ENCODE measurements at places on chromosomes 4 and X.

- no peak for DNase-seq
Measured at GRCh38 chr4:13262816-13263215, 221.3 kb downstream of the RAB28 start.

DNA sequence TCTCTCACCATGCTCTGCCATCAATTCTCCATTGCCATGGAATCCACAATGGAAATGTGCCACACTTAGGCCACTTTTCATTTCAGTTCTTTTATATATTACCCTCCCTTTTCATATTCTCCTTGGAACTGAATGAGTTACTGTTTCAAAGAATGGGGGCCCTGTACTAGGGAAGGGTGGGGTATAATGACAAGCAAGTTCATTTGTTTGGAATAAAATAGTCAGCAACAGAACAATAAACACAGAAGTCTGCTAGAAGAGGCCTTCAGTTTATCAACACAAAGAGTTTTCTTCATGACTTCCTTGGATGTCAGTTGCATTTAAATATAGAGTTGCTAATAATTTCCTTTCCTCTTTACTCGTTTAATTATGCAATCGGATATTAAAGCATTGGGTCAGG, 478.3 kb upstream of the FTHL17 start:
- DNase-seq = no peak

- no peak for DNase-seq
Measured at GRCh38 chrX:153537526-153538295, 20.3 kb downstream of the ATP2B3 start.

DNA sequence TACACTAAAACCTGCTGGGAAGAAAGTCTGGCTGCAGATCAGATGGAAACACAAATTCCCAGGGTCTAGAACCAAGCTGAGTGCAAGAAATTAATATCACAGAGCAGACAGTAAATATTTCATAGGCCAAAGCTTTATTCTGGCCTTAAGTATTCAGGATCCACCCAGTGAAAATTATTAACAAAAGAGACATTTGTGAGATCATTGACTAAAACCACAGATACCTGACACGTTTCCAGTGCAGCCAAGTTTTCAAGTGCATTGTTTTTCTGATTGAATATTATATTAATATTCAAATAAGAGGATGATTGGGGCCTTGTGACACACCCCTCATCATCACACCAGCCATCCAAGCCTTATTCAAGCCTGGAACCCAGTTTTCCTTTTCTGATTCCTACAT, 10.3 kb downstream of the ELOVL6 start:
- DNase-seq = no peak

DNA sequence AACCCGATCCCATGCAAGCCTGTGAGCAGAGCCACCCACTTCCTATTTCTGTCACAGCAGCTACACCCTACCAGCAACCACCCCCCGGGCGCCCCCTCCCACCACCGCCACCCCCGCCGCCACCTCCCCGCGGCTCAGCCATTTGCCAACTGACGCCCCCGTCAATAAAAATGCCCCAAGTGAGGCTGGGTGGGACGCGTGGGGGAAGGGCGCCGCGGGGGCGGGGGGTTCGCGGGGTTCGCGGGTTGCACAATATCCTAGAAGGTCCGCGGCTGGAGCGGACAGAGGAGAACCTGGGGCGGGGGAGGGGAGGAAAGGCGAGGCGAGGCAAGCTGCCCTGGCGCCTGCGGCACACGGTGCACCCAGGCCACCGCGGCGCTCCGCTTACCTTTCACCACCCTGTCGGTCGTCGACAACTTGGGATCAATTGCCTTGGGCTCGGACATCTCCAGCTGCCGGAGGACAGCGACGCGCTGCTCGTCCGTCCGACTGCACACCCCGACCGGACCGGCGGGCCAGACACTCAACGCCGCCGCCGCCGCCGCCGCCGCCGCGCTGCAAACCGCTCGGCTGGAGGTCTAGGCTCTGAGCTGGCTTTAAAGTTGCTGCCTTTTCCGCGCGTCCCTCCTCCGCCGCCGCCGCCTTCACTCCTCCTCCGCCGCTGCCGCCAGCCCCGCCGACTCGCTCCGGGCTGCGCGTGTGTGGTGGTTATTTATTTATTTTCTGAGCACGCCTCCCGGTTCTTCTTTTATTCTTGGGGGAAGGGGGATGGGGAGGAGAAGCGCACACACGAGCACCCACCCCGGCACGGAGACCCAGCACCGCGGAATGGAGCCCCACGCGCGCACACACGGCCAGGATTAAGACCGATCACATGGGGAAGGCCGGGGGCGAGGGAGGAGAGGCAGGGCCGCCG, 717 bp downstream of the PPP3CA start:
- peak; percentile 74 for DNase-seq

- DNase-seq = peak; percentile 93
Measured at GRCh38 chr4:86032476-86033022, 327.3 kb downstream of the MAPK10 start.

DNA sequence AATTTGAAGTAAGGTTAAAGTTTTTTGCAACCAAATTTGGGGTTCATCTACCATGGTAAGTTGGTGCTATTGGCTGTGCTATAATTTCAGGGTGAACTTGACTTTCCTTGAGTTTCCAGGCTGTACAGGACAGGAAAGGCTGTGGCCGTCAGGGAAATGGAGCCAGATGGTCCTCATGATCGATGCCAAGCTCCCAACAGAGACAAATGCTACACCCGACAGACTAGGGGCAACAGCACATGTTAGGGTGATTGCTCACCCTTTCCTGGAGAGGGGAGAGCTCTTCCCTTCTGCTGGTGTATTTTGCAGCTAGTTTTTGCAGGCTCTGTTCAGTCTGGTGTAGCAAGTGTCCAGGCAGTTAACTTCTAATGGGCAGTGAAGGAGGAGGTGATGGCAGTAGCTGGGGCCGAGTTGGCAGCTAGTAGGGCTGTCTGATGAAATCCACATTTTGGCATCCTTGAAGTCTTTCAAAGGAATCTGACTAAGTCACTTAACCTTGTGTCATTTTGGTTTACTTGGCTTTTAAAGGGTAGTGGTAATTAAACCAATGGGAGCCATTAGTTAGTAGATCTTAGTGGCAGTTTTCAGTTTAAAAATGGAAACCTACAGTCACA, 47.8 kb downstream of the GAB1 start:
- DNase-seq = no peak

- DNase-seq = peak; percentile 79
Measured at GRCh38 chrX:54640736-54641135, 110.7 kb downstream of the GNL3L start.

GRCh38 chr4:112521123-112522023, 5.4 kb upstream of the NEUROG2 start:
- DNase-seq = no peak

DNA sequence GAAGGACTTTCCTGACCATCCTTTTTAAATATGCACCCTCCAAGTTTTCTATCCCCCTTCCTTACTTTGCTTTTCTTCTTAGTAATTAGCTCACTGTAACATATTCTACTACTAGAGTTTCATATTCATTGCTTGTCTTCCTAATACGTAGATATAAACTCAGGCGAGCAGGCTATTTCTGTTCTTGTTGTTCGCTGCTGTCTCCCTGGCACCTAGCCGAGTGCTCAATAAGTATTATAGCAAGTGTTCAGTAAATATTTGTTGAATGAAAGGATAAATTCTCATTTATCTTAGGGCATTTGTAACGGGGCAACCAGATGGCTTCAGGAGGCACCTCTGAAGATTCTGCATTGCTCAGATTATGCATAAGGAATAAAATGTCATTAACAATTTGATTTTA, 6.8 kb upstream of the RHOH start:
- no peak for DNase-seq

DNA sequence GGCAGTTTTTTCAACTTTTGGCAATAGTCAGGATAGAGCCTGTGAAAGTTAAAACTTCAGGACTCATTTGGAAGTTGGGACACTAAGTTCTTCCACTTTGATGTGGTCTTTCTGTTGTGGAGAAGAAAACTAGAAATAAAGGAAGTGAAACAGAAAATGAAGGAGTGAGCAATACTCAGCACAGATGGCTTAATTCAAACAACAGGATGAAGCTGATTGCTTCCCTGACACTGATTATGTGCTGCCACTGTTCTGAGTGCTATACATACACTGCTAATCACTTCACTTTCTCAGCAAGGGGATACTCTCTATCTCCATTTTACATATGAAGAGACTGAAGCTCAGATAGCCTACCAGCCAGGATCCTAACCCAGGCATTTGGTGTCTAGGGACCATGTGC, 235.1 kb upstream of the CPEB2 start:
- DNase-seq = no peak

DNA sequence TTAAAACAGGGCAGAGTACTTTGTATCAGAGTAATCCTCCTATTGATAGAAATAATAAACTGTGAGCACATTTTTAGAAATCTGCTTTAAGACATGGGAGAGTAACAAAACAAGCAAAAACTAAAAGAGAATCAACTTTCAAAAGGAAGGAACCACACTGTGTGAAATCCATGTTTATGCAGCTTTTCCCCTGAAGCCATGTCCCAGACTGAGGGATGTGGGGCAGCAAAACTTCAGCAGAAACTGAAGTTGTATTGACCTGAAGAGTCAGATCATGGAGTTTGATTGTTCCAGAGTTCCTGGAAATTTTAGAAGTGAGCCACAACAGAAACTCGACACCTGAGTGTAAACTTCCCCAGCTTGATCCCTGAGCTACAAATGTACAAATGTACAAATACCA, 53.2 kb downstream of the COMMD8 start:
- DNase-seq = peak; percentile 34

- DNase-seq = peak; percentile 15
Measured at GRCh38 chrX:153494061-153494460, 719 bp upstream of the BGN start.

- DNase-seq = peak; percentile 82
Measured at GRCh38 chr4:74320559-74321118, 12.4 kb downstream of the EPGN start.

DNA sequence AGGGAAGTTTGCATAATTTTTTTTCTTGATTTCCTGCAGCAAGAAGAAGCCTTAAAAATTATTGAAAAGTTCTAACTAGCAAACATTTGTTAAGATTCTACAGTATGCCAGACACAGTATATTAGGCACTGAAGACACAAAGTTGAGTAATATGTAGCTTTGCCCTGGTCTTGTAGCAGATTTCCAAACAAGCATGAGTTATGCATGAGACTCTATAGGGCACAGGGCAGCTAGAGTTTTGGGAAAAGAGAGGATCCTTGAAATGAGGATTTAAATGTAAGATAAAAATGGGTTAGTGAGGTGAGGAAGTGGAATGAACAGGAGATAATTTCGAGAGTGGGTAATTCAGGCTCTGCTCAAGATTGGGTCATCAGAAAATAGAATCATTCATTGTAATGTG, 8.6 kb upstream of the GPRIN3 start:
- DNase-seq = no peak

DNA sequence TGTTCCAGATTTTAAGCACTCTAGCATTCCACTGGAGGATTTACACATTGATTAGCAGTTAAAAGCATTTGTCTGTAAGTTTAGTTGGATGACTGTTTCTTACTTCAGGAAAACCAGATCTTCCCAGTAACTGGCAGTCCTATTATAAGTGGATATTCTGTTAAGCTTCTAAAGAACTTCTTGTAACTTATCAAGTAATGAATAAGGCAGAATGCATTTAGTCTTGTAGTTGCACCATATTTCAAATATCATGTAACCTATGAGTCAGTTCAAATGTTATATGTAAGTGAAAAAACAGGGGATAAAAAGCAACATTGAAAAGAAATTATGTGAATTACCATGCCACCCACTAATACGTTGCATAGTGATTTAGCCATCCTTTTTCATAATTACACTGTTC, 30.2 kb upstream of the TENM3 start:
- DNase-seq = peak; percentile 60

GRCh38 chr4:56414135-56414670, 21.2 kb downstream of the PPAT start:
- DNase-seq = peak; percentile 17

- peak; percentile 39 for DNase-seq
Measured at GRCh38 chrX:130915302-130915701, 12.3 kb upstream of the ENOX2 start.

- no peak for DNase-seq
Measured at GRCh38 chrX:118510111-118510510, 14.5 kb downstream of the DOCK11 start.

Data from choroid plexus epithelial cell (primary cell).